Stimulated activated CD4-positive, alpha-beta T cell treated with anti-CD3 and anti-CD28 coated beads, TNF-alpha, amount 100 ng/mL, for 1 hour (primary cell): ENCODE measurements at places on chromosomes 3 and 15.

GRCh38 chr3:41365973-41366372, 166.7 kb downstream of the CTNNB1 start:
- no peak for DNase-seq

- DNase-seq: no peak
Observed at GRCh38 chr3:168806871-168807270, 711.1 kb upstream of the GOLIM4 start.

DNA sequence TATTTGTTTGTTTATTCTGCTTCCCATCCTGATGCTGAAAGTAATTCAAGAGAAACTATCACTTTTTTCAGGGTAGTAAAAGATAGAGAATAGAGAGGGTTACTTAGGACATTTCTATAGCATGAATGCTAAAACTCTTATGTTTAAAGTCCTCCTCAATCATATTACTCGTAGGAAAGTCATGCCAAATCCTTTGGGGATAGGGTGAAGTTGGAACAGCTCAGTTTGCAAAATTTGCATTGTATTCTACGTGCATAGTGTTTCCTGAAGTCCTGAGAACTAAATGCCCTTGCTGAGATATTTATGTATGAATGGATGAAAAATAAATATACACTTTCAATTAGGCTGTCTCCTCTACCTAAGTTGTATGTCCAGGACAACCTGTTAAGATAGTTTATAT, 14.6 kb downstream of the PLSCR5 start:
- no peak for DNase-seq

DNA sequence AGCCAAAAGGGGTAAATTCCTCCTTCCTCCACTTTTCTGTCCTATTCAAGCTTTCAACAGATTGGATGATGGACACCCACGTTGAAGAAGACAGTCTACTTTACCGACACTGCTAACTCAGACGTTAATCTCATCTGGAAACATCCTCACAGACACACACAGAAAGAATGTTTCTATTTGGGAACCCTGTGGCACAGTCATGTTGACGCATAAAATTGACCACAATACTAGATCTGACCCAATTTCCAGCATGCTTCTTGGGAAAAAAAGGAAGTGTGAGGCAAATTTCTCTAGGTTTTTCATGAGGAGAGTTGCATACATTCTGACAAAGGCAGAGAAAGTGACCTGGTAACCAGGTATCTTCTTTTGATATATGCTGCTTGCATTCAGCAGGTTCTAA, 594.1 kb downstream of the FGF12 start:
- no peak for DNase-seq

GRCh38 chr15:95832668-95833067, 497.8 kb upstream of the NR2F2 start:
- DNase-seq: no peak

- no peak for DNase-seq
Observed at GRCh38 chr3:169241991-169242707, 421.4 kb downstream of the MECOM start.

GRCh38 chr3:72082186-72082715, 297.3 kb upstream of the PROK2 start:
- DNase-seq: no peak

DNA sequence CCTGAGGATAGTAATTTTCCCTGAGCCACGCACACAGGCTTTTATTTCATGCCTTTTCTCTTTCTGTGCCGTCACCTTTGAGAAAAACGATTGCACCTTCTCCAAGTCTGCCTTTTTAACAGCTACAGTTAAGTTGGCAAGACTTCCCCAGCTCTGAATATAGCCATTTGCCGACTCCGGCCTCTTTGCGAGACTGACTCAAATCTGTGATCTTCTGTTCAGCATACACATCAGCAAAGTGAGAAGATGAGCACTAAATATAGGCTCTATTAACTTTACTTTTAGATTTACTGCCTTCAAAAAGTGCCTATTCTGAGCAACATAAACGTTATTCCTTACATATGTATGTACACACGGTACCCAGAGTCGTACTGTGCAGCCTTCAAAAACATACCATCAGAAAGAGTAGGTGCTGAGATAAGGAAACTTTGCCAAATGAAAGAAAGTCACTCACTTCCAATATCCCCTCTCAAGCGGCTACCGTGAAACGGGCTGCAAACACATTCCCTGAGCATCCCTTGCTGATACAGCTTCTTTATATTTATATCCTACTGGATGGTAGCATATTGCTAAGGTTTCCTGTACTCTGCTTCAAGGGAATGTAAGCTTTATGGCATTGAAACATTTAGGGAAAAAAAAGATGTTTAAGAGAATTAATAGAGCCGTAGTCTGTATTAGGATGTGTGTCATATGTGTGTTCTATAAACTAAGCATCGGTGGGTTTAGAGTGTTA, 283.3 kb upstream of the TPRG1 start:
- no peak for DNase-seq

DNA sequence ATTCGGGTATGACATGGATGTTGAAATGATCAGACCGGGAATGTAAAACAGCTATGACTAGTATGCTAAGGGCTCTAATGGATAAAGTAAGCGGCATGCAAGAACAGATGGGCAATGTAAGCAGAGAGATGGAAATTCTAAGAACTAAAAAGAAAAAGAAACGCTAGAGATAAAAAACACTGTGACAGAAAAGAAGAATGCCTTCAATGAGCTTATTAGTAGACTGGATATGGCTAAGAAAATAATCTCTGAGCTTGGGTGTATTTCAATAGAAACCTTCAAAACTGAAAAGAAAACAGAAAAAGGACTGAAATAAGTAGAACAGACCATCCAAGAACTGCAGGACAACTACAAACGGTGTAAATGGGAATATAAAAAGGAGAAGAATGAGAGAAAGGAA, 101.2 kb downstream of the HES1 start:
- no peak for DNase-seq

DNA sequence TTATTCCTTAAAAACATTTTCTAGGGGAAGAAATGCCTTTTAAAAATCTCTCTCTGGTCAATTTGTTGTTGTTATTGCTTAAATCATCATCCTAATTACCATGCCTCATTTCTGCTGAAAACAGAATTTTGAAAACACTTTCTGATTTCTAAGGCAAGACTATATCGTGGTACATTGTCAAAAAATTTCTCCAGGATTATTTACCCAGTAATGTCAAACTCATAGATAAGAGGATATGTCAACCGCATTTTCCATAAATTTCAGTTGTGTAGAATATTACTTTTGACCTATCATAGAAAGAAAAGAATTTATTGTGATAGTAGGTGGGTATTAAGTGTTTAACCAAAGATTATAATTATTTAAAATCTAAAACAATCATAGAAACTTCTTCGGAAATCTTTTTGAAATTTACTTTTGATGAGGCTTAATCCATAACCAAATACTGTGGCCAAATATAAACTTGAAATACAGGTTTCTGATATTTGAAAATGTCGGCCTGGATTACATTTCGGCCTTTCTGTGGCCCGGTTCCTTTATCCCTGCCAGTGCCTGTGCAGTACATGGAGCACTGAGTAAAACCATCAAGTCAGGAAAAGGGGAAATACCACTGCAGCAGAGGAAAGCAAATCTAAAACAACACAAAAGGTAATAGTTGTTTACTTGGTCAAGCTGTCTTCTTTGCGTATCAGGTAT, 173.4 kb downstream of the MYRIP start:
- no peak for DNase-seq

DNA sequence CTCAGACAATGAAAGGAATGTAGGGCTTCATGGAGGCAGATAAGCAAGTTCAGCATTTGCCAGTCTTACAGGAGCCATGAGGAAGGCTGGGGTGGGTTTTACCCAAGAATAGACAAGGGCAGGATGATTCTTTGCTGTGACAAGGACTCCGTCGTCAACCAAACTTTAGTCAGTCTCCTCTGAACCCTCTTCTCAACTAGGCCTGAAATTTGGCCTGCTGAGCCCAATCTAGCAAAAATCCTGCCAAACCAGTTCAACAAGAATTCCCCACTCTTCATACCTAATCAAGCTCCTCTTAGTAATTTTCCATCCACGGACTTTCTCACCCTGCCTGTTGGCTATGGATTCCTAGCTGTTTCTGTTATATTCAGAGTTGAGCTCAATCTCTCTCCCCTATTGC, 280.5 kb downstream of the TBL1XR1 start:
- no peak for DNase-seq

DNA sequence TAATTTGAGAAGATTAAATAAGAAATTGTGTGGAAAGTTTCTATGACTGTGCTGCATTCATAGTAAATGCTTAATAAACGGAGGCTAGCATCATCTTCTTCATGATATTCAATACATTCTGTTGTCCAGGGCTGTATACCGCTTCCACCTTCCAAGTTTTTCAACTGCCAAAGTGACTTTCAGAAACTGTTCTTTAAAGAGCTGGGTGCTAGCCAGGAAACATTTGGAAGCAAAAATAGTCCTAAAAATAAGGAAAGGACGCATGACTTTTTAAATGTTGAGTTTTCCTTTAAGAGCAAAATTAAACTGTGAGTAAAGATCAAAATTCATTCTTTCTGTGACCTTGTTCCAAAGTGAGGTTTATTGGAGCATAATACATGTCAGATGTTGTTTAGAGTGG, 9.4 kb upstream of the ERC2 start:
- no peak for DNase-seq

GRCh38 chr3:97817965-97818364, 3.8 kb upstream of the CRYBG3 start:
- no peak for DNase-seq
